NCI-H2081 treated with DMSO at 0.1 percent for 48 hours (cell line): ENCODE measurements at places on chromosomes 4 and X.

DNA sequence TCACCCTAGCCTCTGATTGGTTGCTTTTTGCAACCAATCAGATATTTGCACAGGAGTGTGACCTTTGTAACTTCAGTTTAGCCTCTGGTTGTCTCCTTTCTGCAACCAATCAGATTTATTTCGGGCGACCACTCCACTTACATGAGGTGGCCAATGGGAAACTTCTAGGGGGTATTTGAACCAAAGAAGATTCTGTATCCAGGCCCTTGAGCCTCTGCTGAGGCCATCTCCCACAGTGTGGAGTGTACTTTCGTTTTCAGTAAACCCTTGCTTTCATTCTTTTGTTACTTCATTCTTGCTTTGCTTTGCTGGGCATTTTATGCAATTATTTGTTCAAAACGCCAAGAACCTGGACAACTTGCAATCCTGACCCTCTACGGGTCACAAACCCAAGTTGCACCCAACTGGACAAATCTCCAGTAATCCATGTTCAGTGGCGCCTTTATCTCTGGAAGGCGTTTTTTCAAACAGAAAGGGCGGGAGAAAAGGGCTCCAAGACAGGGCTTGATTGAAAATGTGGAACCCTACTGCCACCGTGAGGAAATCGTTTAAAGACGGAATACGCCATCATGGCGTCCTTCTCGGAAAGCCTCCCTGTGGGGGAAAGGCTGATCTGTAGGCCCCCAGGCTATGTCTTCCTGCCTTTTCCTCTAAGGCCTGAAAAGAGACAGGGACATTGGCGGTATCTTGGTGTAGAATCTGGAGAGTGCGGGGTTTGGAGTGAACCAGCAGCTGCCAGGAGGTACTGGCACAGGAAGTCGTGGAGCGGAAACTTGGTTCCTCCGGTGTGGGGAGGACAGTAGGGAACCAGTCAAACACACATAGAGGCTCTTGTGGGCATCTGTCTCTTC lies 184.6 kb downstream of the OR13H1 start:
- peak; percentile 15 for DNase-seq

DNA sequence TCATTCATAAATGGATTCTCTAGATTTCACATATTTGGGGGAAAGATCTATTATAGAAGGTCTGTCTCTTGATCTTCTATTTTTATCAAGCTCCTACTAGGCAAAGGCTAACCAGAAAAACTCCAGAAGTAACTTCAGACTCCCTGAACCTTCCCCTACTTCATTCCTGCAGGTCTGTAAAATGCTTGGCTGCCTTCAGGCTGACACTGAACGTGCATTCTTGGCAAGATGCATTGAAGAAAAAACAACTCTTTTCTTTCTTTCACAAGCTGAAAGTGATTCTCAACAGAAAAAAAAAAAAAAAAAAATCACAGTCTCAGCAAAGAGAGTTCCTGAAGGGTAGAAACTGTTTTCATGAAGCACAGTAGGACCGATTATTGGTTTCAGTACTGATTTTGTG lies 12.7 kb downstream of the OPHN1 start:
- no peak for DNase-seq

DNA sequence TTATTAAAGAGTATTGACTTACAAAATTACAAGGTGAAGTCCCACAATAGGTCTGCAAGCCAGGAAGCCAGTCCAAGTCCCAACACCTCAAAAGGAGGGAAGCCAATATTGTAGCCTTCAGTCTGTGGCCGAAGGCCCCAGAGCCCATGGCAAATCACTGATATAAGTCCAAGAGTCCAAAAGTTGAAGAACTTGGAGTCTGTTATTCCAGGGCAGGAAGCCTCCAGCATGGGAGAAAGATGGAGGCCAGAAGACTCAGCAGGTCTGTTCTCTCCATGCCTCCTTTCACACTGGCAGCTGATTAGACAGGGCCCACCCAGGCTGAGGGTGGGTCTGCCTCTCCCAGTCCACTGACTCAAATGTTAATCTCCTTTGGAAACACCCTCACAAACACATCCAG lies 18.1 kb downstream of the TDO2 start:
- no peak for DNase-seq

- no peak for DNase-seq
These were observed 46.5 kb upstream of the FAT4 start for GRCh38 chr4:125268068-125268755.

DNA sequence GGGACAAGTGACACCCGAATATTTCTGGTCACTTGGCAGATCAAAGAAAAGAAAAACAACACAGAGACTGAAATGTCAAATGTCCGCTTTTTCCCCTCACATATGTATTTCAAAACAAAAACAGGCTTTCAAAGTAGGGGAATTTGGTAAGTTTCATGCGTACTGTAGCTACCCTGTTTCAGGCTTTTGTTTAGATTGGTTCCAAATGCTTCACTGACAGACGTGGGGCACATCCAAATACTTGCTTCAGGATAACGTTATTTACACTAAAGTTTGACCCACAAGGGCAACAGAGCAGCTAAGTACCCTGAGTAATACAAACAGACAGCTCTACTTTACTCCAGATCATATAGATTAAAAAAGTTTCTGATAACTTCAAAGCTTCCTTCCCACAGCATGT lies 804.5 kb upstream of the POU3F4 start:
- no peak for DNase-seq

DNA sequence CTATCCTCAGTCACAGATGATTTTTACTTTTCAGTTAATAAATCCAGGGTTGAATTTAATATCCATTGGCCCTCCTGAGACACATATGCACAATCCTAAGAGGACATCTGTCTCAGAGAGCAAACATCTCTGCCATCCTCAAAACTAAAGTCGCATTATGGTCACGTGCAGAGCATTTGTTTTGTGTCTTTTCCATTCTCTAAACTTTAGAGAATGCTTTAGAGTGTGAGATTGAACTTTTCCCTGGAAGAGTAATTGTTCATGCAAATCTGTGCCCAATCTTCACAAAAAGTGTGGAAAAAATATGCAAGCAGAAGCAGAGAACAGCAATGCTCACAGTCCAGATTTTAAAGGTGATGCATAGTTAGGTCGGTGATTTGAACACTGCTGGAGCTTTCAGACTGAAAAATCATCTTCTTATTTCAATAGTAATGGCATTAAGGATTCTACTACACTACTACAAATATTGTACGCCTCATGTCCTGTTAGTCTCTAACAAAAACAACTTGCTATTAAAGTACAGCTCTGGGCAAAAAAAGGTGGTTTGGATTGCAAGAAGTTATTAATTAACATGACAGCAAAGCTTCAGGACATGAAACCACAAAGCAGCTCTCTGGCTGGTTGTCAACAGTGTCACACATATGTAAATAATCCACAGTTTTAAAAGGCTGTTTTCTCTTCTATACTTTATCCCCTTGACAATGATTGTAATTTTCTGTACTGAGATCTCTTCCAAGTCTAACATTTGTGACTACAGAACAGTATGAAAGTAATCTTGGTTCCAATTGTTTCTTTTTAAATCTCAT lies 19.9 kb downstream of the DCHS2 start:
- no peak for DNase-seq

DNA sequence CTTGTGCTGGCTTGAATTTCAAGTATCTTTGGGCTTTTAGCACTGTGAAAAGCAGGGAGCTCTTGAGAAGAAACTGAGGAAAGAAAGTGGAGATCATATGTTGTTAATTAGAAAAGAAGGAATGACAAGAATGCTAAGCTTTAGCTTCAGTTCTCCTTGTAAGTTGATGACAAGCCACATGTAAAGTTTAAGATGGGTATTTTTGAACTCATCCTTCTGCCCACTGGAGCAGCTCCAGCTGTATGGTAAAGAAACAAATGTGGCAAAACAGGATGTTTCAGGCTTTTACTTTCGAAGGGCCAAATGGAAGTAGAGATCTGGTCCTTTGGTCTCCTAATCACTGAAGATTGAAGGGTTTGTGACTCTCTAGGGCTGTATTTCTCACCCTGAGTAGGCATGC lies 137.8 kb downstream of the GUCY2F start:
- no peak for DNase-seq

- peak; percentile 22 for DNase-seq
These were observed 657 bp downstream of the TCEAL8 start for GRCh38 chrX:103254171-103254824.

DNA sequence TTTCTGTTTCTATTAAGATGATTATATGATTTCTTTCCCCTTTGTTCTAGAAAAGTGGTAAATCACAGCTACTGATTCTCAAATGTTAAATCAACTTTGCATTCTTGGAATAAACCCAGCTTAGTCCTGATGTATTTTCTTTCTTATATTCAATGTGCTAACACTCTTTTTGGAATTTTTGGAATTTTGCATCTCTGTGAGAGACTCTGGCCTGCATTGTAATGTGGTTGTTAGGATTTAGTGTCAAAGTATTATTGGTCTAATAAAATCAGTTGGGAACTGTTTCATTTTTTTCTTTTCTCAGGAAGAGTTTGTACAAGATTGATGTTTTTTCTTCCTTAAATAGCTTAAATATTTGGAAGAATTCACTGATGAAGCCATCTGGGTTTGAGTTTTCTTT lies 109.6 kb downstream of the KIT start:
- DNase-seq, result no peak

GRCh38 chr4:74682567-74683359 lies 111.6 kb downstream of the BTC start:
- DNase-seq, result no peak

DNA sequence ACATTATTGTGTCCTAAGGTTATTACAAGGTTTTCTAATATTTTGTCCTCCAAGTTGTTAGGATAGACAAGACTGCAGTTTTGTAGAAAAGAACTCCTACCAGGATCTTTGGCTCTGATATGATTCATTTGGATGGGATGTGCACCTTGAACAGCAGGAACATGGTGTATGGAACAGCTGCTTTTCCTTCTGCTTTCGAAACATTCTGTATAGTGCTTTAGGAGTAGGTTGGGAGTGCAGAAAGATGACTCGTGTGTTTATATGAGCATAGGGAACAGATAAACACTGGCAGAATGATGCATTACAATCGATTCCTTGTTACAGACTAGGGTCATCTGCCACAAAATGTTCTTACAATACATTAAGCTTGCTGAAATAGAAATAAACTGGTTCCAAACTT lies 790.1 kb downstream of the DMD start:
- no peak for DNase-seq

- DNase-seq, result no peak
These were observed 6.1 kb downstream of the STIM2 start for GRCh38 chr4:26866781-26867180.

DNA sequence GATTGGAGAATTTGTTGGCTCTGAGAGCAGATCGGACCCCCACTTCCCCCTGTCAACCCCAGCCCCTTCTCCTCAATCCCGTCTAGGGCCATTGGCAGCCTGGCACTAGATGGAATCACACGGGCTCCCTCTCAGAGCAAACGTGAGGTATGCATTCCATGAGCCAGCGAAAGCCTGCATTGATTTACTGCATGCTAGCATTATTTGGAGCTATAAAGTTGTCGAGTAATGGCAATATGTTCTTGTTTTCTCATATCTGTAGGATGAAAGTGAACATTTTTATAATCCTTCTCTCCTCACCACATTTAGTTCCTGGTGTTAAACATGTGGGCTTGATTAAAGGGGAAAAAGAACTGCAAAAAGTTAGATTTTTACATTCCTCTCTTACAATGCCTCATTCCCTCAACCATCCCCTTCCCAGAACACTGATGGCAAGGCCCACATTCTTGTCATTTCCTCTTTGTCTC lies 159.2 kb downstream of the SPRY1 start:
- DNase-seq, result no peak

DNA sequence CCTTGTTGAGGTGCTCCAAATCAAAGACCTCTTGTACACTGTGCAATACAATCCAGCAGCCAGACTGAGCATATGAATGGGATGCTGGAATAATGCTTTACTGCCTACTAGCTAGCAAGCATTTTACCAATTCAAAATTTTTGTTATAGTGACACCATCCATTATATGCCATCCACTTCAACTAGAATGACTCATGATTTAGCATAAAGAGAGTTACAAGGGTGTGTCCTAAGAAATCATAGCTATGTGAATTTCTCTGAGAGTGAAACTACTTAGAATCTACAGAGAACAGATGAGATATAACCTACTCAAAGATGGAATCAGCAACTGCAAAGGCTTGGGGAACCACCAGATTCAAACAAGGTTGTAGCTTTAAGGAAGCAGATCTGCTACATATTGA lies 221.9 kb downstream of the LHFPL1 start:
- no peak for DNase-seq

GRCh38 chrX:24646745-24647182 lies 383 bp downstream of the PCYT1B start:
- no peak for DNase-seq

GRCh38 chrX:23616361-23616760 lies 50.9 kb upstream of the PRDX4 start:
- DNase-seq, result no peak

DNA sequence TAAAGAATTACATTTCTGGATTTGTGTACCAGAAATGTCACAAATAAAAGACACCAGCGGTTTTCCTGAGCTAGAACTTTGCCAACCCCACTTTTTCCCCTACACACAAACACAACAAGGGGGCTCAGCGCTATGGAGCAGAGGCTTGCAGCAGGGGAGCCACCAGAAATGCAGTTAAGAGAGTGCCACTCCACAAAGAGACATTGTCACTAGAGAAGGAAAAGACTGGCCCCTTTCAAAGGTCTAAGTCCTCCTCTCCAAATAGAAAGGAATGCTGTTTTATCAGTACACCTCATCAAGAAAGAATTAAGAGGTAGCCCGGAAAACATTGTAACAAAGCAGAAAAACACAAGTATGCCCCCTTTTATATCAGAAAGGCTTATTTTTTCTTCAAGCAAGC lies 419.5 kb downstream of the HNRNPD start:
- no peak for DNase-seq

DNA sequence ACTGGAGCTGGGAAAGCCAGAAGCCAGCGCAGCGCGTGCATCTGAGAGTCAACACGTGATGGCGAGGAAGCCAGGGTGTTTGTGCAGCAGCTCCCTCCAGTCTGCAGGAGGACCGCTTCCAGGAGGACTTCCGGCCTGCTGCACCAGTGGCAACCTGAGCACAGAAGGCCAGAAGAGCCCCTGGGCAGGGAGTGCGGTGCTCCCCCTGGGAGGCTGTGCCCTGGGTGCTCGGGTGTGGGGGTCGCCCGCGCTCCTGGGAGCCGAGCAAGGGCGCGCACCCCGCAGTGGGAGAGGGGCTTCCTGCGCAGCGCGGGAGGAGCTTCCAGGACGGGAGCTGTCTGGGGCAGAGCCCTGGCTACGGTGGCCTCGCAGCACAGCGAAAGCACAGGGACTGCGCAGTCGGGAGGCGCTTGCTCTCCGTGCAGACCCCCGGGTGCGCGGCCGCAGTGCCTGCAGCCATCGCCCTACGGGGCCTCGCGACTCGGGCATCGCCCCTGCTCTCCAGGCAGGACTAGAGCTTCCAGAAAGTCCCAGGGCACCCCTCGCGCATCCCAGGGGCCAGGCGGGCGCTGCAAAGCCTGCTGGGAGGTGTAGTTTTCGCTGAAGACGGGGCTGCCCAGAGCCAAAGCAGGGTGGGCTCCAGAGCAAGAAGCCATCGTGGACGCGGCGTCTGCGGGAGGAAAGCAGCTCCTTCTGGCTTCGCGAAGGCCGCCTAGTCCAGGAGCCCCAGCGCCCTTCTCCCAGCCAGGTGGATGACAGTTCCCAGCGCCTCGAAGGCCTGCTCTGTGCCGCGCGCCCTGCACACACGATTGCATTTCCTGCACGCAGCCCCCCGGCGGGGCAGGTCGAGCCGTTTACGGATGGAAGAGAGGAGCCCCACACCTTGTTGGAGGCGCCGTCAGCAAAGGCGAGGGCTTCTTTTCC lies 24.1 kb upstream of the WFS1 start:
- no peak for DNase-seq

- DNase-seq, result no peak
These were observed 24.3 kb downstream of the NFKB1 start for GRCh38 chr4:102525504-102525903.
